ENCODE measurements at places on chromosomes 1 and 21.

DNA sequence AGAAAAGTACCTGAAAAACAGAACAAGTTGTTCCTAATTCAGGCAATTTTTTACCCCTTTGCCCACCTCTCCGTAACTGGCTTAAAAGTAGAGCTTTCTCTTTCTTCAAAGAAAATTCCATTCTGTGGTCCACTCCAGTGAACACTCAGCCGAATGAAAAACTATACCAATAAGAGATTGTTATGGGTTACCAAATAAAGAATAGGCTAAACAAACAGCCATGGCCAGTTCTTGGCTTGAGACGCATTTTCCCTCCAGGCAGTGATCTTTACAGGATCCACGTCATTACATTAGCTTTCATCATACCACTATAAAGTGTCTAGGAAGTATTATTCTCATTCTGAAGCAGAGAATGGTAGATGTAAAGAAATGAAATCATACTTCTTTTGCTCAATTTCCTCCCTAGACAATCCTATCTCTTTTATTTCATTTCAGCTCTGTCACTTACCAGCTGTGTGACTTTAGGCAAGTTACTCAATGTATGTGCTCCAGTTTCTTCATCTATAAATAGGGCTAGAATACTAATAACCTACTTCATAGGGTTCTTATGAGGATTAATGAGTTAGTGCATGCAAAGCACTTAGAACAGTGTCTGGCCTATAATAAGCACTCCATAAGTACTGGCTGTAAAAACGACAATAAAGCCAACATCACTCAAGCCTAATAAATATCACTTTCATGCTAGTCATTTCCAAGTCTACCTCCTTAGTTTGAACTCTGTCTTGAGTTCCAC, 26.5 kb upstream of the TRIM45 start:
- no peak for DNase-seq

- DNase-seq: no peak
Measured at GRCh38 chr1:7786795-7787194, 2.7 kb downstream of the PER3 start.

- no peak for DNase-seq
Measured at GRCh38 chr1:239912471-239912870, 179.2 kb upstream of the FMN2 start.

- DNase-seq: peak; percentile 89
Measured at GRCh38 chr1:119647734-119648619, at the start of gene ZNF697. TSS of gene ZNF697 (minus strand) at chr1:119648266. CDS start at chr1:119626100, 22,166 bp downstream.

DNA sequence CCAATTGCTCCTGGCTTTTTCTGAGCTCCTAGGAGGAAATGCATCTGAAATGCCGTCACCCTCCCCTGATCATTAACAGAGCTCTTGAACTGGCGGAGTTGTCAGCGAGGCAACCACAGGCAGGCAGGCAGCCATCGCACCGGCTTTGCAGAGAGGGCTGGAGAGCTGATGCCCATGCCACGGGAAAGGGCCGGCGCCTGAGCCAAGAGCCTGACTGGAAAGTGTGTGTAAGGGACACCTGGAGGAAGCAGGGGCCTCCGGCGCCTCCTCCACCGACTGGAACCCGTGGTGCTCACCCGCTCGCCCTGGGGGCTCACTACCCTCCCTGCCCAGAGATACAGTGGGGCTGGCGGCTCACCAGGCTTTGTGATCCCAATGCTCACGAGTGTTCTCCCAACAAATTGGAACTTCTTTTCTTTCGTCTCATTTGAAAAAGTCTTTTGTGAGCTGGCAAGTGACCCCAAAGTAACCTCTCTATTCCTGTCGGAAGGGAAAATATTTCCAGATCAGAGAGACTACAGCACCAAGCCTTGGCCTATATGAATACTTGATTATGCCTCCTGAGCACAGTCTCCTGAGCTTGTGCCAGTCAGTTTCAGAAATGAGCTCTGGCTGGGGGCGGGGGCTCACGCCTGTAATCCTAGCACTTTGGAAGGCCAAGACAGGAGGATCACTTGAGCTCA, 97.7 kb upstream of the SLC25A33 start:
- peak; percentile 23 for DNase-seq

DNA sequence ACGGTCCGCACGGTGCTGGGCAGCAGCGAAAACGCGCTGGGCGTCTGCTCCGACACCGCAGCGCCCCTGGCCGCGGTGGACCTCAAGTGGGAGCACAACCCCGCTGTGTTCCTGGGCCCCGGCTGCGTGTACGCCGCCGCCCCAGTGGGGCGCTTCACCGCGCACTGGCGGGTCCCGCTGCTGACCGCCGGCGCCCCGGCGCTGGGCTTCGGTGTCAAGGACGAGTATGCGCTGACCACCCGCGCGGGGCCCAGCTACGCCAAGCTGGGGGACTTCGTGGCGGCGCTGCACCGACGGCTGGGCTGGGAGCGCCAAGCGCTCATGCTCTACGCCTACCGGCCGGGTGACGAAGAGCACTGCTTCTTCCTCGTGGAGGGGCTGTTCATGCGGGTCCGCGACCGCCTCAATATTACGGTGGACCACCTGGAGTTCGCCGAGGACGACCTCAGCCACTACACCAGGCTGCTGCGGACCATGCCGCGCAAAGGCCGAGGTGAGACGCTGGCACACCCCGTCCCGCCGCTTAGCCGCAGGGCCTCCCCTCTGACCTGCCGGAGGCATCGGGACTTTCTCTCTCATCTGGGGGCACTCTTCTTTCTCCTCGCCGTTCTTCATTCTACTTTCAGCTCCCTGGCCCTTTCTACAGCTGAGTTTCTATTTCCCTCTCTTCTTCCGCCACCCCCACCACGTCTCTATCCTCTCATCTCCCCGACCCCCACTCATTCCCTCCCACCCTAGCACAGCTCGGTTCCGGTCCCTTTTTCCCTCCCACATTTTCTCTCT, 1.0 kb downstream of the NPR1 start:
- peak; percentile 56 for DNase-seq

All from DMS53 (cell line).